ENCODE measurements at places on chromosomes 3 and 15. TPM values are rescaled to one million over a fixed set of nuclear protein-coding genes. Genes with fewer than 3 reads are reported as not detected.

GRCh38 chr15:27091270-27091940, 120.4 kb downstream of the GABRG3 start:
- DNase-seq, result peak; percentile 32
- no peaks in the 10 kb centered on the region for H3K27me3 ChIP-seq
- H3K36me3 ChIP-seq, result peaks cover 27% of the 10 kb centered on the region
- peak overlapping the region; percentile 70 for H3K27ac ChIP-seq
- peaks cover 28% of the 10 kb centered on the region for H3K4me1 ChIP-seq
- H3K4me3 ChIP-seq, result peak overlapping the region; percentile 12

- H3K4me3 ChIP-seq, result no peak overlapping the region
- no peak for DNase-seq
- H3K27me3 ChIP-seq, result no peaks in the 10 kb centered on the region
Measured at GRCh38 chr3:45491344-45491743, 103.0 kb downstream of the LARS2 start.

GRCh38 chr3:175857666-175858270, 998.6 kb downstream of the NAALADL2 start:
- H3K4me3 ChIP-seq, result no peak overlapping the region
- no peaks in the 10 kb centered on the region for H3K36me3 ChIP-seq
- H3K27me3 ChIP-seq, result no peaks in the 10 kb centered on the region
- DNase-seq, result no peak
- no peak overlapping the region for H3K27ac ChIP-seq
- no peaks in the 10 kb centered on the region for H3K4me1 ChIP-seq

DNA sequence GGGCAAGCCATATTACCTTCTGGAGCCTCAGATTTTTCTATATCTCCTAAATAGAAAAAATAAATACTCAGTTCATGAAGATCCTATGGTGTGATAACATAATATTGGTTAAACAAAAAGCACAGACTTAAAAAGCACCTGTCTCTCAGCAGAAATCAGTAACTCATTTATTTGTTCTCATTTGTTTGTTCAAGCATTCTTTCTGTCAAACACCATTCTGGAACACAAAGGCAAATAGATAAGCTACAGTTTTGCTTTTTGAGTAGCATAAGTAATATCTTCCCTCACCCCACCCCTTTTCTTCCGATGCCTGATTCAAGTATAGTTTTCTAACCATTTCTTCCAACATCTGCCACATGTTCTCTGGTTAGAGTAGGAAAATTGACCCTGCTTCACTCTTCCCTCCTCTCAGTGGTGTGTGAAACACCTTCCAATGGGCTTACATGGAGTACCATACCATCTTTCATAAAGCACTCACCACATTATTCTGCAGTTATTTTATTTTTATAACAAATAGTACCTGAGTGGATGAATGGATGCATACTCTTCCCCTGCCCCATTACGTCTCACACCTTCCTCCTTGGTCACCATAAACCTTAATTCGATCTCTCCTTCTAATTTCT, 8.4 kb upstream of the IL1RAP start:
- no peak overlapping the region for H3K4me3 ChIP-seq
- no peaks in the 10 kb centered on the region for H3K4me1 ChIP-seq
- H3K36me3 ChIP-seq, result no peaks in the 10 kb centered on the region
- DNase-seq, result no peak

GRCh38 chr3:187570776-187571175, 99.4 kb downstream of the SST start:
- H3K27me3 ChIP-seq, result 0 out of 3 replicates have a peak, but pooled peaks cover 3% of the 10 kb centered on the region
- H3K4me3 ChIP-seq, result no peak overlapping the region
- H3K27ac ChIP-seq, result no peak overlapping the region

DNA sequence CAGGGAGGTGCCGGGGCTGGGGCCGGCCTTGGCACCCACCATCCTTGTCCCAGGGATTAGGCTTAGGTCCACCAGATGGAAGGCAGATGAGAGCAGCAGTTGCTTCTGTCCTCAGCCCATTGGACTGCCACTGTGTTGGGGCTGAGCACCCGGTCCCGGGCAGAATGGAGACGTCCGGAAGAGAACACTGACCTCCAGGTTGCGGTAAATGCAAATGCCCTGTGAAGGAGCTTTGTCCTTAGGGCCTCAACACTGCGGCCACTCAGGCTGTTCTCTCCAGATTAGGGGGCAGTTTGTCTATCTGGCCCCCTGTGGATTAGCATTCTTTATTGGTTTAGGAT, at the start of gene SERINC4:
Gene SERINC4, minus strand, starts transcription at position 276 of the 341 bp plus-strand sequence. Its CDS starts 234 bp downstream, at position 42.
- H3K36me3 ChIP-seq, result peaks cover 80% of the 10 kb centered on the region
- no peak for DNase-seq
- H3K4me3 ChIP-seq, result peak within 1 kb of the TSS; percentile 78

GRCh38 chr3:79477242-79477641, 290.6 kb downstream of the ROBO1 start:
- no peak for DNase-seq
- no peaks in the 10 kb centered on the region for H3K27me3 ChIP-seq
- no peaks in the 10 kb centered on the region for H3K36me3 ChIP-seq
- no peak overlapping the region for H3K27ac ChIP-seq
- H3K4me1 ChIP-seq, result no peaks in the 10 kb centered on the region

DNA sequence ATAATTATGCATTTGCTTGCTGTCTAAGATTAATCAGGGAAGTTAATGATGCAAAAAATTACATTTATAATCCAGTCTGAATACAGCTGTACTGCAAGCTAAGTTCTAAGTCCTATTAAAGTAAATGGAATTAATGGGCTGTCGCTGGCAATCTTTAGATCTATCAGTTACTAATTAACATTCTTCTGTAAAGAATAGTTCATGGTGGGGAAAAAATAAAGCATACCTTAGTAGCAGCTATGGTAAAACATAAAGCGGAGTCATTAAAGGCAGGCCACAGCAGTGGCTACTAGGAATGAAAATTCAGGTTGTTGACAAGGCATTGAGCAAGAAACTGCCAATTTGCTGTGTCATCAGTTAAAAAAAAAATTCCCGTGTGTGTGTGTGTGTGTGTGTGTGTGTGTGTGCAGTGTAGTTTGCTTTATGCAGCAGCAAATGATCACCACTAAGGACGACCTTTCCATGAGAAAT, 129.8 kb downstream of the ZNF385D start:
- no peak for DNase-seq
- no peaks in the 10 kb centered on the region for H3K4me1 ChIP-seq
- no peaks in the 10 kb centered on the region for H3K27me3 ChIP-seq
- H3K4me3 ChIP-seq, result no peak overlapping the region

- no peaks in the 10 kb centered on the region for H3K27me3 ChIP-seq
- H3K27ac ChIP-seq, result no peak overlapping the region
- no peaks in the 10 kb centered on the region for H3K4me1 ChIP-seq
- no peak overlapping the region for H3K4me3 ChIP-seq
- no peak for DNase-seq
- H3K36me3 ChIP-seq, result no peaks in the 10 kb centered on the region
Measured at GRCh38 chr3:174986685-174987084, 127.6 kb downstream of the NAALADL2 start.

DNA sequence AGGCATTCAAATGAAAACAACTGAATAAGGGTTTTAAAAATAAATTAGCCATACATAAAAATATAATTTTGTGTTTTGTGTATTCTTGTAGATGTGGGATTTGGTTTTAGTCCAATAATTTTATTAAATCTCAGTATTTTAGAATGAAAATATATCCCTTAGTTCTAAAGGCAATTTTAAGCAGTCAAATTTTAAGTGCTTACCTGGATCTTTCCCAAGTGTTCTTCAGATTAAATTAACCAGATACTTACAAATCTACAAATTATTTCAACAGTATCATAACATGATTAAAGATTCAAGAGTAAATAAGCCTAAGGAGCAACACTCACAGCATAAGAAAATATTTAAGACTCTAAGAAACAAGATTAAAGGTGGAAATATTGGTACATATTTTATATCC, 275.0 kb upstream of the RBMS3 start:
- H3K27me3 ChIP-seq, result no peaks in the 10 kb centered on the region
- no peak overlapping the region for H3K4me3 ChIP-seq

GRCh38 chr3:156350781-156351180, 204.1 kb downstream of the SSR3 start:
- H3K27me3 ChIP-seq, result peaks cover 19% of the 10 kb centered on the region
- H3K36me3 ChIP-seq, result no peaks in the 10 kb centered on the region
- no peaks in the 10 kb centered on the region for H3K4me1 ChIP-seq

GRCh38 chr3:179695672-179696313, 43.0 kb downstream of the USP13 start:
- no peak overlapping the region for H3K4me3 ChIP-seq
- no peaks in the 10 kb centered on the region for H3K36me3 ChIP-seq
- no peak overlapping the region for H3K27ac ChIP-seq

DNA sequence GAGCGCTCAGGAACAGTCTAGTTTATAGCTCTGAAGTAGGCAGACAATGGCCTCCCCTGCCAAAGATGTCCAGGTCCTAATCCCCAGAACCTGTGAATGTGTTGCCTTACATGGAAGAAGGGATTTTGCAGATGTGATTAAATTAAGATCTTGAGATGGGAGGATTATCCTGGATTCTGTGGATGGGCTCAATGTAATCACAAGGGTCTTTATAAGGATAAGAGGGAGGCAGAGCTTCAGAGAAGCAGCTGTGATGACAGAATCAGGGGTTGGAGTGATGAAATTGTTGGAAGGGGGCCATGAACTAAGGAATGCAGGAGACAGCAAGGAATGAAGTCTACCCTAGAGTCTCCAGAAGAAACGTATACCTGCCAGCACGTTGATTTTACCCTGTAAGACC, 14.0 kb upstream of the GK5 start:
- no peak for DNase-seq
- no peak overlapping the region for H3K27ac ChIP-seq
- no peaks in the 10 kb centered on the region for H3K36me3 ChIP-seq

GRCh38 chr3:33881156-33882064, 83.0 kb downstream of the PDCD6IP start:
- no peaks in the 10 kb centered on the region for H3K27me3 ChIP-seq
- H3K4me1 ChIP-seq, result peaks cover 12% of the 10 kb centered on the region
- H3K36me3 ChIP-seq, result no peaks in the 10 kb centered on the region
- H3K4me3 ChIP-seq, result no peak overlapping the region
- no peak for DNase-seq

DNA sequence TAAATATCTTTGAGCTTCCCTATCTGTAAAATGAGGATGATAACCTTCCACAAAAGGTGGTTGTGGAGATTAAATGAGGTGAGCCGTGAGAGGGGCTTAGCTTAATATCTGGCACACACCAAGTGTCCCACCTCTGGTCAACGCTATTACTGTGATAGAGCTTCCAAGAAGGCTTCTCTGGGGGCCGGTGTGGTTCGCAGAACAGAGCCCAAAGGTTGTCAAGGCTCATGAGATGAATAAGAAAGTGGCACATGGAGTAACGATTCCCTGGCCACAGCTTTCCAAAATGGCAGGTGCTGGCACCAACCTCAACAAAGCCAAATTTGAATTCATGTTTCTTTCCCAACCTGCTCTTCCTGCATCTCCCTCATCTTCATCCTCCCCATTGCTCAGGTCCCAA, 10.4 kb downstream of the KY start:
- DNase-seq, result no peak
- H3K36me3 ChIP-seq, result no peaks in the 10 kb centered on the region
- no peaks in the 10 kb centered on the region for H3K4me1 ChIP-seq
- H3K27me3 ChIP-seq, result no peaks in the 10 kb centered on the region

DNA sequence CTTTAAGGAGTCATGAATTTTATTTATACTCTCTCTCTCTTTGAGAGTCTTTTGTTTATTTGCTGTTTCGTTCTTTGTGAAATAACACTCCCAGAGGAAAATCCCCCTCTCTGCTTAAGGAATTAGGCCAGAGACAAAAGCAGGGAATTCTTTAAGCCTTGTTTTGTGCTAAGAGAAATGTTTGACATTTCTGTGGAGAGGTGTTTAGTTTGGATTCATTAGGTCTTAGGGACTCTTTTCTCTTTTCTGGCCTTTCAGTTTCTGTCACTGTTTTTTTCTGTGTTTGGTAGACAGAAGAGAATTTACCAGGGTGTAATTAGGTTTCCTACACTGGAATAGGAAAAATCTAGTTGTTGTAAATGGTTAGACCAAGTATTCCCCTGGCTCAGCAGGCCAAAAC, 241.8 kb upstream of the NR2F2 start:
- no peaks in the 10 kb centered on the region for H3K4me1 ChIP-seq
- DNase-seq, result no peak
- H3K27ac ChIP-seq, result no peak overlapping the region
- H3K36me3 ChIP-seq, result no peaks in the 10 kb centered on the region

- H3K27ac ChIP-seq, result no peak overlapping the region
- H3K36me3 ChIP-seq, result no peaks in the 10 kb centered on the region
- H3K27me3 ChIP-seq, result no peaks in the 10 kb centered on the region
- DNase-seq, result no peak
- peaks cover 25% of the 10 kb centered on the region for H3K4me1 ChIP-seq
Measured at GRCh38 chr15:77187751-77188464, 117.0 kb upstream of the TSPAN3 start.

DNA sequence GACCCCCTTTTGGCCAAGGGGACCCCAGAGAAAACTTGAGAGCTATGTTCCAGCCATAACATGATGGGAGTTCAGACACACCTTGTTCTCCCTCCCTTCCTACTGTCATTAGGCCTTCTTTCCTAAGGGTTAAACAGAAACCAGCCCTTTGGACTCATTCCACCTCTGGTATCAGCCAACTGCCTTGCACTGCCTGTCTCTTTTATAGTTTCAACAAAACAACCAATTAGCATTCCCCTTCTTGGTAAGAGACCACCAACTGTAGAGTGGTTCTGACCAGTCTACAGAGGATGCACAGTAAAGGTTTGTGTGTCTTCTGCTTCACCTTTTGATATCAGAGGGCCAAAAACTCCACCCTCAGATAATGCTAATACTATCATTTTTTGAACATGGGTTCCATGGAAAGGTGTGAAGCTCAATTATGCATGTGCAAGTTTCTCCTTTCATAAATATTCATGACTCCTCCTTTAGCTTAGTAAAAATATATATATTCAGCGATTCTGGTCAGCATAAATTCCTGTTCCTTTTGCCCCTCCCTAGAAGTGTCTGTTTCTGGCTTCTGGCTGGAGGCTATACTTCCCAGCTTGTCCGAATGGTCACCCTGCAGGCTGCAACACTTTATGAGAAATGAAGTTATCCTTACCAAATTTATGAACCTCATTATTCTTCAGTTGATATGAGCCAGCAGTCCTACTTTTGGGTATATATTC, 55.9 kb downstream of the SERP1 start:
- H3K4me1 ChIP-seq, result peaks cover 12% of the 10 kb centered on the region
- DNase-seq, result no peak
- no peaks in the 10 kb centered on the region for H3K27me3 ChIP-seq

- DNase-seq, result no peak
- H3K4me1 ChIP-seq, result no peaks in the 10 kb centered on the region
- H3K27ac ChIP-seq, result no peak overlapping the region
- peaks cover 95% of the 10 kb centered on the region for H3K27me3 ChIP-seq
- H3K36me3 ChIP-seq, result no peaks in the 10 kb centered on the region
Measured at GRCh38 chr15:101048581-101049030, 129.4 kb downstream of the LRRK1 start.

C3orf49 gene
- not detected for total RNA-seq

GPR149 gene
- not detected for total RNA-seq

CPLX3 gene
- not detected for total RNA-seq

GCSAM gene
- total RNA-seq, result 0.04 TPM

MFN1 gene
- 36.1 TPM for total RNA-seq

TERC gene
- 21.6 TPM for total RNA-seq

CYP1A1 gene
- total RNA-seq, result 0.07 TPM

DNAJC19 gene
- 117 TPM for total RNA-seq

MAPKBP1 gene
- 9.6 TPM for total RNA-seq

PTX3 gene
- total RNA-seq, result 0.20 TPM

PRTG gene
- total RNA-seq, result 0.09 TPM

Data from K562 (cell line).